ENCODE measurements at places on chromosomes 4 and X.

- DNase-seq = no peak
Observed at GRCh38 chr4:189773909-189774308, 166.8 kb upstream of the FRG1 start.

GRCh38 chr4:143294310-143294709 is 42.4 kb upstream of the GAB1 start:
- DNase-seq = no peak

DNA sequence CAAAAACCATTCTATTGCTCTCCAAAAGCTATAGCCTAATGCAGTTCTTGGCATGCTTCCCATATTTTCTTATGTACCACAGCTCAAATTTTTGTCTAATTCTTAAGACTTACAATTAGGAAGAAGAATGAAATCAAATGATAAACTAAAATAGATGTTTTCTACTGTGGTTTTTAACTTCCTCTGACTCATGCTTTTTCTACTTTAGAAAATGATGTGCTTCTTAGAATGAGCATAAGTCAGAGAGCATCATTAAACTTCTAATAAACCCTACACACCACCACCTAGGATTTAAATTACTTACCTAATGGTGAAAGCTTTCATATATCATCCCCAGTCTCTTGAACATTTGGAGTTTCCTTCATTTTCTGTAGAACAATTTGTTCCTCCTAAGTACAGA is 217.0 kb upstream of the NDST3 start:
- DNase-seq = no peak

DNA sequence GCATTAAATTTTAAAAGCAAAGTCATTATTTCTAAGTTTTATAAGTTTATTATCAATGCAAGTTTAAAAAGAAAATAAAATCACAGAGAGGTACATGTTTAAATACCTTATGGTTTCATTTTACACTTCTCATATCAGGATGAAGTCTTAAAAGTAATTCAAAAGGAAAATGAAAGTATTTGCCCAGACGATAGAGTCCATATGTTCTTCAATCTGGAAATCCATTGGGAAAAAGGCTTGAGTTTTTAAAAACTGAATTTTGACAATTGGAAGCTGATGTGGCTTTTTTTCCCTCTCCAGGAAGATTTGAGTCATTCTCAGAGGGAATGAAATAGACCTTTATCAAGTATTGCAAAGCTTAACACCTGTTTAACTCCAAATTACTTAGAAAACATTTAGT is 37.1 kb downstream of the MAB21L2 start:
- DNase-seq = no peak

DNA sequence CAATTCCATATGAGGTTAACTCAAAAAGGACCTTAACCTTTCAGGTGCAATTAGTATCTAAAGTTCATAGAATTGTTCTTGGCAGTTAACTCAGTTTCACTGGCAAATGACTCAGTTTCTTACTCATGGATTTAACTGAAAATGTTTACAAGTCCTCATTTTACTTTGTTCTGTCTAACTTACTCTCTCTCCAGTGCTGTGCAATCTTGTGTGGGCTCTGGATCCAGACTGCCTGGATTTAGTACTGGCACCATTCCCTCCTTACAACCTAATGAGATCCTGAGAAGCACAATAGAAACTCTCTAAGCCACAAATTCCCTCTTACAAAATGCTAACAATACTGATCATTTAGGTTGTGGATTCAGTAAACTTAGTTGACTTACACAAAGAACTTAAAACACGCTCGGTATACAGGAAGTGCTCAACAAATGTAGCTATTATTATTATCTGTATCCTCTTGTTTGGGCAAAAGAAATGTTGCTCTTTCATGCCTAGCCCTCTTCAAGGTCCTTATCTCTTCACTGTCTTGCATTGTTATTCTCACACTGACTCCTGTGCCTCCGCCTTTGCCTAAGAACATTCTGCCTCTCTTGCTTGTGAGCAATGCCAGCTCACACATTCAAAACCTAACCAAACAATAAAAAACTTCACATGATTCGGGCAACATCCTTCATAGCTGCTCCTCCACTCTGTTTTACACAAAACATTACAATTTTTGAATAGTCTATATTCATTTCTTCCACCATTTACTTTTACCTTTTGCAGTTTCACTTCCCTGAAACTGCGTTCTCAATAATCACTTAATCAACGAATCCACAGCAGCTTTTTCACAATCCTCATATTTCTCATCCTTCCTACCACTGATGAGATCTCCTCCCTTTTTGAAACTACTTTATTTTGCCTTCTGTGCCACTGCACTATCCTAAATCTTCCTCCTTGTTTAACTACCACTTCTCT is 91.8 kb downstream of the PDE5A start:
- DNase-seq = no peak

DNA sequence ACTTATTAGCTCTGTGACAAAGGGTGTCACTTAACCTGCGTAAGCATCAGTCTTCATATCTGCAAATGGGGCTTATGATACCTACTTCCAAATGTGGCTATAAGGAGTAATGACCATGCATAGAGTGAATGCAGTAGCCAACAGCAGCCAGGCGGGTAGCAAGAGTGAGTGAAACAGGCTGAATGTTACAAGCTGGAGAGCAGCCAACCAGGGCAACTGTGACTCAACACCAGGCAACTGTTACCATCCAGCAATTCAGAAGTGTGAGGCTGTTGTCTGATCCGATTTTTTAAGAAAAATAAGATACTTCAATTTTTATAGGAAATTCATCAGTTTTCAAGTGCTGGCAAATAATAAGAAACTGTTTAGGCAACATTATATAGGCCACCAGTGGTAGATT is 270.2 kb upstream of the TAPT1 start:
- no peak for DNase-seq

GRCh38 chrX:9687899-9688298 is 77.7 kb downstream of the GPR143 start:
- no peak for DNase-seq

- DNase-seq = no peak
Observed at GRCh38 chrX:7263961-7264360, 116.0 kb upstream of the PUDP start.

DNA sequence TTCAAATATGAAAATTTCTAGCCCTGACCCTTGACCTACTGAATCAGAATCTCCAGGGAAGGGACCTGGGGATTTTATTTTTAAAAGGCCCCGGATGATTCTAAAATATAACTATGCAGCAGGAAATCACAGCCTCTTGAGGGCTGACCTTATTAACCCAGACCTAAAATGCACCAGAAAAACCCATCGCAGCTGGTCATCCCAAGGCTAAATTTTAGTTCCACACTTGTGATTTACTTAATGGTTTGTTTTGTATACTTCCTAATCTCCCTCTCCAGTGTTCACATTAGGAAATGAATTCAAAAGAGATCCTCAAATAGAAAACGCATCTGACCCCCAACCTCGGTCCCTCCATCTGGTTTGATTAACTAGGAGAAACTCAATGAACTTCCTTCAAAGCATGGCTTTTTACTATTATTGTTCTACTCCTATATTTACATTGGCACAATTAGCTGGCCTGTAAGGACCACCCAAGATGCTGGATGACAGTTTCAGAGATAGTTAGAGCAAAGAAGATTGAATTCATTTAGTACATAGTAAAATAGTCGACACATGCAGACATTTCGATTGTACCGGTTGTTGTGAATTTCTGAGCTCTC is 147.8 kb upstream of the MED14 start:
- DNase-seq = no peak

DNA sequence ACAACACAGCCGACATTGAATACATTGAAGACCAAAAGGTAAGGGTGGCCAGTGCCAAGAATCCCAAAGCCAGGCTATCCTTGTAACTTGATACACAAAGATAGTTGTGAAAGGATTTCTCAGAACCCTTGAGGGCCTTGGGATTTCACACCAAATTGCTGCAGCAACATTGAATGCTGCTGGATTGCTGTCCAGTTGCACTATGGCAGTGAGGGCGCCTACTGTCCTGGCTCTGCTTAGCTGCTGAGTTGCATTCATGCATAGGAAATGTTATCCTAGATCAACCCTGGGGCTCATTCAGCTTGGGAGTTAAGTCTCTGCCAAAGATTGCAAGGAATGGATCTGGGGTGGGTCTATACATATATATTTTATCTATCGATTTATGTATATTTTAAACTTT is 38.7 kb downstream of the LONRF3 start:
- no peak for DNase-seq

DNA sequence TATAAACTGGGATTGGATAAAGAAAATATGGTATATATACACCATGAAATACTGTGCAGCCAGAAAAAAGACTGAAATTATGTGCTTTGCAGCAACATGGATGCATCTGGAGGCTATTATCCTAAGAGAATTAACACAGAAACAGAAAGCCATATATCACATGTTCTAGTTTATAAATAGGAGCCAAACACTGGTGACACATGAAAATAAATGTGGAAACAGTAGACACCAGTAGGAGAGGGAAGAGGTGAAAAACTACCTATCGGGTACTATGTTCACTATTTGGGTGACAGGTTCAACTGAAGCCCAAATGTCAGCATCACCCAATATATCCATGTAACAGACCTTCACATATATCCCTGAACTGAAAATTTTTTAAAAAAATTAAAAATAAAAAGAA is 725.1 kb downstream of the C4orf33 start:
- no peak for DNase-seq

DNA sequence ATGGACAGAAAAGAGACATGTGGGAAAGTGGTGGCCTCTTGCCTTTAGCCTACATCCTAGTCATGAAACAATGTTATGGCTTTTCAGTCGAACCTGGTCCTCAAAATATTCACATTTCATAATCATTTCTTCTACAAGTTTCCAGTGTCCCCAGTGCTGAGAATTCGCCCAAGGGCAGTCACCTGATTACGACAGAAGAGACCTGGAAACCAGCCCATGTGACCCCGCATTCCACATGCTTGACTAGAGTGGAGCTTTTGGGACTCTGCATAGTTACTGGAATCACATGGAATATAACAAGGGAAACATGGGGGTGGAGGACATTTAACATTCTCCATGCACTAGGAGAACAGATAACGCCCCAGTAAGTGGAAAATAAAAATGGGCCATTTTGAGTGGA is 100.1 kb downstream of the PPARGC1A start:
- DNase-seq = no peak

DNA sequence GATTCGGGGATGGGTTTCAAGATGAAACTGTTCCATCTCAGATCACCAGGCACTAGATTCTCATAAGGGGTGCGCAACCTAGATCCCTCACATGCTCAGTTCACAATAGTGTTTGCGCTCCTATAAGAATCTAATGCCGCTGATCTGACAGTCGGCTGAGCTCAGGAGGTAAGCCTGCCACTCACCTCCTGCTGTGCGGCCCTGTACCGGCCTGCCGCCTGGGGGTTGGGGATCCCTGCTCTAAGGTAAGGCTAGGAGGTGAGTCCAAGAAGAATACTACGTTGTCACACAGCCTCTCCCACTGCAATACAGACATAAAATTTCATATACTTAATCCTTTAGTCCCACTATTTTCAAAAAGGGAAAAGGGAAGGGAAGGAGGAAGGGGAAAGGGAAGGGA is 213.4 kb upstream of the HCCS start:
- no peak for DNase-seq

GRCh38 chr4:141246683-141247429 is 26.2 kb downstream of the ZNF330 start:
- DNase-seq = no peak

- no peak for DNase-seq
Observed at GRCh38 chr4:128241981-128242380, 45.6 kb downstream of the PGRMC2 start.

GRCh38 chr4:129515356-129515755 is 419.4 kb downstream of the C4orf33 start:
- no peak for DNase-seq

GRCh38 chr4:125464146-125464545 is 149.4 kb downstream of the FAT4 start:
- no peak for DNase-seq

DNA sequence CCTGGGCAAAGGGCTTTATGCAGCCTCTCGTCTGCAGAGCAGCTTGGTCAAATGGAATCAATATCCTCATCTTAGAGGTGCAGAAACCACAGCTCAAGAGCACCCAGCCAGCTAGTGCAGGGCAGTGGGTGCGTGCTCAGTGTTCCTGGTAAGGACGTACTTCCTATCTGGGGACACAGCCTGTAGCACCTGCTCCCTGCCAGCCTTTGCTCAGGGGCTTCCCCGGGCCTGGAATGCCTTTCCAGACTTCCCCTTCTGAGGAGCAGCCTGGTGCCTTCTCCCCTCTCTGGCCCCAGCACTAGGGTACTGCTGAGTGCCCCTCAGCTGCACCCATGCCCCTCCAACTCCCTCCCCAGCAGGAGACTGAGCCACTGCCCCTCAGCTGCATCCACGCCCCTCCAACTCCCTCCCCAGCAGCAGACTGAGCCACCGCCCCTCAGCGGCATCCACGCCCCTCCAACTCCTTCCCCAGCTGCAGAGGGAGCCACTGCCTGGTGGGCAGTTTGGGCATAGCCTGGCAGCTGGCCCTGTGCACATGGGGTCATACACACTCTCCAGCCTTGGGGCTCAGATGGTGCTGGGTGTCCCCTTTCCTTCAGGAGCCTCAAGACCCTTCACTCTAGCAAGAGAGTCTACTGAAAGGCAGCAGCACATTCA is 42.2 kb upstream of the AFAP1 start:
- DNase-seq = no peak

DNA sequence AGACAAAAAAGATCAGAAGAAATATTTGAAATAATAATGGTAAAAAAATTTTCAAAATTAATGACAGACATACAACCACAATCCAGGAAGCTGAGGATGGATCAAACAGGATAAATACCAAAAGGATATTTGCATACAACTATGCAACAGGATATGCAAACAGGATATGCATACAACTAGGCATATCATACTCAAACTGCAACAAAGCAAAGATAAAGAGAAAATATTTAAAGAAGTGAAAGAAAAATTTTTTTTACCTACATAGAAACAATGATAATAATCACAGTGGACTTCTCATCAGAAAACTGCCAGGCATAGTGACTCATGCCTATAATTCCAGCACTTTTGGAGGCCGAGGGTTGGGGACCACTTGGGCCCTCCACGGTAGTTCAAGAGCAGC is 11.3 kb upstream of the DHX15 start:
- DNase-seq = no peak

DNA sequence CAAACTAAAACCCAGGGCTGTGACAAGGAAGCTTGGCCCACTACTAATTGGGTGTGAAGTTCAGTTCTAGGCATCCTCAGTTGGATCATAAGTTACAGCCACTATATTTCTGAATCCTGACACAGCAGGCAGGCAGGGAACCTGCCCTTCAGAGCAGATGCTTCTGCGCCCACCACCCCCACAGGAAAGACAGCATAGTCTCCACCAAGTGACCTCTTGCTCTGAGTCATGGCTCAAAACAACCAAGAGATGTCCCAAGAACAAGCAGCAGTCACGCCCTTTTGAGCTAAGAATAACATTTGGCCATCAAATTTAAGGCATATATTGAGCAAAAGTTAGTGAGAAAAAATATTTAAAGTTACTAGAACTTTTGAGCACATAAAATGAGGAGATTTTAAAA is 170.7 kb upstream of the SMARCAD1 start:
- no peak for DNase-seq

DNA sequence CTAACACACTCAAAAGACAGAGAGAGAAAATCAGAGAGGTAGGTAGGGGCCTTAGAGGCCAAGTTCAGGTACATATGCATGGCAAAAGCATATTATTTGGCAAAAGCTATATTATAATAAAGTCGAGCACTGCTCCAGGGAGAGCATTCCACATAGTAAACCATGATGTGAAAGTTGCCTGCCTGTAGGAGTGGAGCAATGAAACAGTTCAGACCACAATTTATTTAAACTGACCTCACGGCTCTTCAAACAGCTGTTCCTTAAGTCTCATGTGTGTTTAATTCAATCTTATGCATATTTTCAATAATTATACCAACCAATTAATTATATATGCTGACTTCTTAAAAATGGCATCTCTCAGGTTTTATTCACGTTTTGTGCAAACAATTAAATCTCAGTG is 3.3 kb downstream of the RFC1 start:
- DNase-seq = no peak

GRCh38 chr4:8894424-8894816 is 22.8 kb upstream of the HMX1 start:
- no peak for DNase-seq
